Activated T-helper 1 cell treated with anti-CD3 and anti-CD28 coated beads, Interleukin-2, amount 50 U/mL, for 16 hours (primary cell): ENCODE measurements at places on chromosomes 12 and 14.
A peak's percentile ranks its signal among the peaks of the same experiment; 100 is the strongest.

- DNase-seq, result no peak
These were observed at the start of gene HOTAIR for GRCh38 chr12:53974084-53975063. HOTAIR (minus strand) TSS chr12:53974954.

GRCh38 chr14:77794357-77794756 is 5.6 kb upstream of the ADCK1 start:
- DNase-seq, result no peak

- no peak for DNase-seq
These were observed 183.1 kb downstream of the PIWIL1 start for GRCh38 chr12:130520784-130521183.

- no peak for DNase-seq
These were observed 323.7 kb upstream of the OR4E1 start for GRCh38 chr14:21997300-21997699.

DNA sequence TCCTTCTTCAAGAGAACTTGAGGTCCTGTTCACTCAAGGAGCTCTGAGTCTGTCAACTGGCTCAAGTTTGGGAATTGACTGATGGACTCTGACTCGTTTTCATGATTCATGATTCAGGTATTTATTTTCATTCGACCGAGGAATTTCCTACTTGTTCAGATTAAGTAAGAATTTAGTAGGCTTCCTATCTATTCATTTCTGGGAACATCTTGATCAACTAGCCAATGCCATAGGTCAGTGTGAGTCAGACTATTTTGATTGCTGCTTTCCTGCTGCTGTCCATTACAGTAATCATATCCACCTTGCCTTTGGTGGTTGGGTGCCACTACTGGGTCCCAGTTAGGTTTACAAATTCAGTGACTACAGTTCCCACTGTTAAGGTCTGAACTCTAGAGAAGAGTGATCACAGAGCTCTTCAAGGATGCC is 6.1 kb downstream of the FAM186A start:
- DNase-seq, result no peak

DNA sequence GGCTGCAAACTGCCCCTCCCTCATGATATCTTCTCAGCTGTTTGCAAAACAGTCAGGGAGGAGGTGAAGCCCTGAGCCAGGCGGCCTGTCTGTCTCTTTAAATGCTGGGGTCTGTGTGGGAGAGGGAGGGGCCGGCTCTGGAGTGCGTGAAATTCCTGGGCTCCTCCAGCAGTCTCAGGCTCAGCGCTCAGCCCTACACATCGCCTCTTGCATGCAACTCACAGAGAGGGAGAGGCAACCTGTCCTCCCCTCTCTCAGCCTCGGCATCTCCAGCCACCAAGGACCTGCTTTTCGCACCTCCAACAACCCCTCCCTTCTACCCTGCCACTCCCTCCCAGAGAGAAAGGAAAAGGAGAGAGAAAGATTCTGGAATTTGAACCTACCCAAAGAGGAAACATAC is at the start of gene NRXN3:
TSS of gene NRXN3 (plus strand) at position 171 of the 400 bp plus-strand sequence. CDS start 72,721 bp downstream, outside the sequence.
- no peak for DNase-seq

DNA sequence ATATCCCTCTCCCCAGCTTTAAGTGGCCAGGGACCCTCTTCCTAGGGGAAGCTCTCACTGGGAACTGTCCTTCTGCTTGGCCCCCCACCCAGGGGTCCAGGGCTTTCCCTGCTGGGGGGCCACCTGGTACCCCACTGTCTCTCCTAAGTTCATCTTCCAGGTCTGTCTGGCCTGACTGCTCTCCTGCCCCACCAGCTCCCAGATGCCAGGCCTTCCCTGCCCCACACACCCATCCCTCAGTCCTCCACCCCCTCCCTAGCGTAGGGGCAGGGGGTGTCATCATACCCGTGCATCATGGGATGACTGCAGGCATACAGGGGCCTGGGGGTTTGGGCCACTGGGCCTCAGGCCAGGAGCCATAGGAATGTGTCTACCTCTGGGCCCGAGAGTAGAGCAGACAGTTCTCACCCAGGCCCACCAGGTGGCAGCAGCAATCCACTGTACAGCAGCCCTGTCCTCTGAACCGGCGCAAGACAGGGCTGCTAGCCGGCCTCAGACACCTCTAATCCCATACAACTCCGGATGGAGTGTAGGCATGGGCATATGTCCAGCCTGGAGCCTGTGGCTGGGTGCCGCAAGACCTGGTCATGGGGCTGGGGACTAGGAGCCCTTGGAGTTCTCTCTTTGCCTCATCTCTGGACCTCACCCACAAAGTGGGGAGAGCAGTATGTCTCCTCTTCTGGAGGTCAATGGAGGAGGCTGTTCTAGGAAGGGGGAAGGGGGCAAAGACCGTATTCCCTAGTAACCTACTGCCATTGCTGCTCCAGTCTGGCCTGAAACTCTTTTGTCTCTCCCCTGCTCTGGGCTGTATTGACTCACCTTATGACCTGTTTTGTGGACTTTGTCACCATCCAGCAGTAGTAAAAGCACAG is 10.0 kb upstream of the SMARCD1 start:
- DNase-seq, result peak; percentile 70

GRCh38 chr14:63046339-63047268 is 1.3 kb upstream of the KCNH5 start:
- DNase-seq, result no peak

GRCh38 chr12:67720351-67720856 is 71.9 kb downstream of the DYRK2 start:
- DNase-seq, result no peak

- DNase-seq, result no peak
These were observed 44.3 kb upstream of the STRN3 start for GRCh38 chr14:31070431-31070830.

DNA sequence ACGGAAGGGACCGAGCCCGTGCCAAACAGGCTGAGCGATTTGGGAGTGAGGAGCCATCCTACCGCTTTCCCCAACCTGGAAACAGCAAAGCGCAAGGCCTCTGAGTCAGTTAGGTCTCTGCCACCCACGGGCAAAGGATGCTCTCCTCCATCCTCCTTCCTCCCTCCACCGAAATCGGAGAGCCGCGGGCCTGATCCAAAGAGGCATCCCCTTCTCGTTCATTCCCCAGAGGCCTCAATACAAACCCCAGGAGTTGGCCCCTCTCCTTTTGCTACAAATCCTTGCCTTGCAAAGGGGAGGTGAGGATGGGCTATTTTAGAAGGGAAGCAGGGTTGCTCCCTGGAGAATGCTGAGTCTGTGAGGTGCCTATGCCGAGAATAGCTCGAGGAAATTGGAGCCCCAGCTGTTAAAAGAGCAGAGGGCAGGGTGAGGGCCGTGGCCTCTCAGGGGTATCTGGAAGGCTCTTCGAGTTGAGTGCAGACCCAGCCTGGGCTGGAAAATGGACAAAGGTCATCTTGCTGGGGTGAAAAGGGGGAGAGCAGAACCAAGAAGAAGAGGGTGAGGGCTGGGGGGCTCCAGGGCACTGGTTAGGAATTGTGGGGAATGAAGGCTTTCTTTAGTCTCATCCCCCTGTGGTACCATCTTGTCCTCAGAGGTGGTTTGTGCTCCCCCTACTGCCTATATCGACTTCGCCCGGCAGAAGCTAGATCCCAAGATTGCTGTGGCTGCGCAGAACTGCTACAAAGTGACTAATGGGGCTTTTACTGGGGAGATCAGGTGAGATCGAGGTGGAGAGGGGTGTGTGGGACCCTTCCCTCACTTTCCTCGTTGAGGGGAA is 1.1 kb downstream of the TPI1 start:
- no peak for DNase-seq

DNA sequence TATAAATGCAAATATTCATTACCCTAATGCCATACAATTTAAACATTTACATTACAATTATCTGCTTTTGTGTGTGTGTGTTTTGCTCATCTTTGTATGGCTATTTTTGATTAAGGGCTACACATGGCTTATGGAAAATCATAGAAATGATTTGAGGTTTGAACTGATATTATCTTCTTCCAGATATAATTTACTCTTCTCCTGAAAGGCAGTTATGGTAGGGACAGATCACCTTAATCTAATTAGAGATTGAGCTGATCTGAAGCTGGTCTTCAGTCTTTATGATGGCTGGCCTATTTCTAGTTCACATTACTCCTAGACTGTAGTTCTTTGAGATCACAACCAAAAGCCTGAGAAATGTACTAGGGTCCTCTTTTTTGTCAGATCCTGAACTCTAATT is 15.6 kb downstream of the ABHD12B start:
- no peak for DNase-seq

GRCh38 chr12:10194160-10194670 is 15.4 kb downstream of the TMEM52B start:
- no peak for DNase-seq

DNA sequence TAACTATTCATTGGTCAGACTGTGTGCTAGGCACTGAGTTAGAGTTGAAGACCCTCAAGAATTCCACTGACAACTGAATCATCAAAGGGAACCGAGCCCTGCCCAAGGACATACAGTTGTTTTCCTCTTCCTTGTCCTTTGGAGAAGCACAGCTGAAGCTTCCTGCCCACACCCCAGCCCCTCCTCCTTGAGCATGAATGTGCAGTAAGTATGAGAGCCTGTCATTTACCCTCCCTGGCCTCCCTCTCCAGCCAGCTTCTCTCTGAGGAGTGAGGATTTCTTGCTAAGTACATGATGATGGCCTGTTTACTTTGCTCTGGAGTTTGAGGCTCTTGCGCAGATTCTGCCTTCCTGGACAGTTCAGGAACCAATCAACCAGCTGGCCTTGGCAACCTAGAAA is 235.2 kb downstream of the CACNA1C start:
- no peak for DNase-seq

- DNase-seq, result no peak
These were observed 938.9 kb upstream of the NOVA1 start for GRCh38 chr14:27536748-27537147.

DNA sequence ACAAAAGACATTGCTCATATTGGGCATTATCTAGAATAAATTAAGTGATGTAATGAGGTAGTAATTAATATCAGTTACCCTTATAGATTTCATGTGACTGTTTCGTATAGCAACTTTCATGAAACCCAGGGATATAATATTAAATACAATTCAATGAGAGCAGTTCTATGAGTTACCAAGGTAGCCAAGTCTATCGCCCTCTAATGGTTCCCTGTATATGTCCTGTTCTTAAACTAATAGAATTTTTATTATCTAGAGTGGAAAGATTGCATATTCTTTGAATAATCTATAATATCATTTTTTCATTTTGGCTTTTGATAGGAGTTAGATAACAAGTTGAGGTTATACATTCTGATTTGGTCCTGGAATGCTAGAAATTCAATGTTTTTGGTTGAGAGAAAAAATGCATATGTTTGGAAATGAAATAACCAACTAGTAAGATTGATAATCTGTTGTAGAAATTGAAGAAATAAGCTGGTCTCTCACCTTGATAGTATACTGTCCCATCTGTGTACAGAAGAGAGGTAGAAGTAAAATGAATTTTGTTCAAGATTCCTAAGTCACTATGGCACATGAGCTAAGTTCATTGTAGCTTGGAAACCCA is 59.7 kb downstream of the SCFD1 start:
- DNase-seq, result no peak

GRCh38 chr14:91177073-91178034 is 63.5 kb downstream of the DGLUCY start:
- peak; percentile 38 for DNase-seq

GRCh38 chr14:26204728-26205479 is 392.9 kb downstream of the NOVA1 start:
- no peak for DNase-seq

DNA sequence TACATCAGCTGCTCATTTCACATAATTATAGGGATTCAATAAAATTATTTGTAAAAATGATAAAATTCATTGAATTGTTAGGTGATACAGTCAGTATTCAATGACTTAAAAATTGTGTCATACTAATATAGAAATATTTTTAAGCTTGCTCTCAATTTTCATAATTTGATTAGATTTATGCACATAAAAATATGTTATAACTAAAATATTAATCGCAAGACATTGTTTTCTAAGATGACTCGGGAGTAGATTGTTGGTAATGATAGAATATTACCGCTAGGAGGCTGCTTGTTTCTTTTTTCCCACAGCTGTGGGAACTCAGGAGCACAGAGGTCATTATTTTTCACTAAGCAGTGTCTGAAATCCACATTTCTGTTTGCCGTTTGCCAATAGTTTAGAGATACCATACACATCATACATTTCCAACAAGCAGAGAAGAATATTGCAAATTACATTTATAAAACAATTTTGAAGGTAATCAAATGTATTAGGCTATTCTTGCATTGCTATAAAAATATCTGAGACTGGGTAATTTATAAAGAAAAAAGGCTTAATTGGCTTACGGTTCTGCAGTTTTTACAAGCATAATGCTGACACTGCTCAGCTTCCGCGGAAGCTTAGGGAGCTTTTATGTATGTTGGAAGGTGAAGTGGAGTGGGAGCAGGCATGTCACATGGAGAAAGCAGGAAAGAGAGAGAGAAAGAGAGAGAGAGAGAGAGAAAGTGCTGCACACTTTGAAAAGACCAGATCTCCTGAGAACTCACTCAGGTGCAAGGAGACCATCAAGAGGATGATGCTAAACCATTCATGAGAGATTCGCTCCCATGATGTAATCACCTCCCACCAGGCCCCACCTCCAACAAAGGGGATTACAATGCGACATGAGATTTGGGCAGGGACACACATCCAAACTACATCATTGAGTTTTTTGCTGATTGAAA is 9.2 kb downstream of the CD69 start:
- no peak for DNase-seq
